ENCODE measurements at places on chromosomes 4 and X.
A peak's percentile ranks its signal among the peaks of the same experiment; 100 is the strongest.

DNA sequence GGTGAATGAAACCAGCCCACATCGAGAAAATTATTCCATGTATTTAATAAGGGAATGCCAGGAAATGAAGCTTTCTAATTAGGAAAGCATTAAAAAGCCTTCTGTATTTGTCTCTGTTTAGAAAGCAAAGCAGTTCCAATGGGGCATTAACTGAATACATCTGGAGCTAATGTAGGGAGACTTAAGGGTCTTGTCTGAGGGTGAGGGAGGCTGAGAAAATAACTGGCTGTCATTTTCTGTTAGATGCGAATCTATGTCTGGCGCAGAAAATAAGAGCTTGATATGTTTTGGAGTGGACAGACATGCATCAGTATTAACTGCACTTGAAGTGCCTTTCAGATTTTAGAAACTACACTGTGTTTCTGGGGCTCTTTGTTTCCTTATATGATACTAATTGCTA lies 111.3 kb downstream of the KLHL8 start:
- DNase-seq = no peak

GRCh38 chr4:3199653-3200422 lies 49.1 kb upstream of the MSANTD1 start:
- DNase-seq = no peak

- DNase-seq = no peak
Observed at GRCh38 chr4:83268491-83268890, 16.1 kb downstream of the COQ2 start.

GRCh38 chr4:5979981-5980380 lies 38.2 kb downstream of the C4orf50 start:
- DNase-seq = no peak

DNA sequence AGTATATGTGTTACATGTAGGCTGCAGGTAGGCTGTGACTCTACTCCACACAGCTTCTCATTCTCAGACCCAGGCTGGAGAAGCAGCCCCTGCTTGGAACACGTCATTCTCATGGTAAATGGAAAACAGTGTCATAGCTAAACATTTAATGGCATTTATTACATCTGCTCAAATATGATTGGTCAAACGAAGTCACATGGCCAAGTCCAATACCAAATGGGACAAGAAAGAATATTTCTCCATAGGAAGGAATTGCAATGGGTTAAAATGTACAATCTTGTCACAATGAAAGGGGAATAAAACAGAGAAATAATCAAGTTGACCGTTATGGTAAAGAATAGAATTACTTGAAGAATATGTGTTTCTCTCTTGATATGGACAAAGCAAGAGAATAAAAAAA lies 198.6 kb downstream of the ANAPC10 start:
- no peak for DNase-seq

GRCh38 chr4:2383760-2384159 lies 34.7 kb downstream of the ZFYVE28 start:
- no peak for DNase-seq

DNA sequence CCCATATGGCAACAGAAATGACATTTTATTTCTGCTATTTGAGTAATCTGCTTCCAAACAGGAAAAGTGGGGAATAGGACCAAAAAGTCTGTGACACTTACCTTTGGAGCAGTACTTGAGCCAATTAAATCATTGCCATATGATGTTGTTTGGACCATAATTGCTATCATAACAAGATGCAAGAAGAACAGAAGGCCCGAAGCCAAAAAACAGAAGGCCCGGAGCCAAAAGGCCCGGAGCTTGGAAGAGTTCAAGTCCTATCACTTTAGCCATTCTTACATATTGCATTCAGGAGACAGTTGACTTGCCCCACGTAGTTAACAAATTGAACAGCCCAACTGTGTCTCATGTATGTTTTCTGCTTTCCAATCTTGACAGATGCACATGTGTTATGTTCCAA lies 285.6 kb downstream of the ARHGAP24 start:
- no peak for DNase-seq

- no peak for DNase-seq
Observed at GRCh38 chrX:102067966-102068723, 57.3 kb upstream of the TCEAL2 start.

DNA sequence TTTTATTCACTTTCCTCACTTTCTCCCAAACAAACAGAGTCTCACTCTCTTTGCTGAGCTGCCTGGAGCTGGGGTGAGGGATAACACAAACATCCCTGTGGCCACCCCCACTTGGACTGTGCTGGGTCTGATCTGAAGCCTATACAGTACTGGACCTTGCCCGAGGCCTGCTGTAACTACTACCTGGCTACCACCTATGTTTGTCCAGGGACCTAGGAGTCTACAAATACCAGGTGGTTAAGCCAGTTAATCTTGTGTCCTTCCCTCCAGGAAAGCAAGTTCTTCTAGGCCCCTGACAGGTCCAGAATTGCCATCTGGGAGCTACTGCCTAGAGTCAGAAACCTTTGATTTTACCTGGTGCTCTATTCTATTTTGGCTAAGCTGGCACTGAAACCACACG lies 87.3 kb downstream of the RTL3 start:
- no peak for DNase-seq

- no peak for DNase-seq
Observed at GRCh38 chr4:89142691-89143669, 31.6 kb downstream of the TIGD2 start.

- DNase-seq = no peak
Observed at GRCh38 chr4:119763386-119763785, 134.8 kb upstream of the PDE5A start.

GRCh38 chr4:75995727-75996126 lies 5.0 kb upstream of the SDAD1 start:
- no peak for DNase-seq

DNA sequence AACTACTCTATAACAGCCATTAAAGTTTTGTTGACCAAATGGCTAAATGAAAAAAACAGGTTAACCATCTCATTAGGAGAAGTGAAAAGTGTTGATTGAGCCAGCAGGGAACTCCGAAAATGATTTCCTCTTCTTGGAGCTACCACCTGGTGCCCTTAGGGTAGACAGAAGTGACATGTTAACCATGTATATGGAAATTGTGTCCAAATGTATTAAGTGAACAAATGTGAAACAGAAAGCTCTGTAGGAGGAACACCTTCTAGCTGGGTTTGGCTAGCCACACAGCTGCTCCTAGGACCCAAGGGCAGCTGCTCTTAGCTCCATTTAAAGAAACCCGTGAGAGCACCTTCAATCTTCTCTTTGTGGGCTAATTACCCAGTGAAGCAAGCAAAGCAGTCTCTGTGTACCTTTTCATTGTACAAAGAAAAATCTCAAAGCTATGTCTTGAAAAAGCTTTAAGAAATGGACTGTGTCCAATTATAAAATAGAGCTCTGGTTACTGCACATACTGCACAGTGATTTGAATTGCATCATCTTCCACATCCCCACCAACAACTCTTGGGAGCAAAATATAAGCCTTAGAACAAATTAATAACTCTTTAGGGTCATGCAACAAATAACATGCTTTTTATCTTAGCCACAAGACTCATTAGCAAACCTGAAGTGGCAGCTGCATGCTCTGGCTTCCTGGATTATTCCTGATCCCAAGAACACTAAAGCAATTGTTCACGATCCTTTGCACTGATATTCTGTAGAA lies 59.2 kb upstream of the PARM1 start:
- DNase-seq = no peak

DNA sequence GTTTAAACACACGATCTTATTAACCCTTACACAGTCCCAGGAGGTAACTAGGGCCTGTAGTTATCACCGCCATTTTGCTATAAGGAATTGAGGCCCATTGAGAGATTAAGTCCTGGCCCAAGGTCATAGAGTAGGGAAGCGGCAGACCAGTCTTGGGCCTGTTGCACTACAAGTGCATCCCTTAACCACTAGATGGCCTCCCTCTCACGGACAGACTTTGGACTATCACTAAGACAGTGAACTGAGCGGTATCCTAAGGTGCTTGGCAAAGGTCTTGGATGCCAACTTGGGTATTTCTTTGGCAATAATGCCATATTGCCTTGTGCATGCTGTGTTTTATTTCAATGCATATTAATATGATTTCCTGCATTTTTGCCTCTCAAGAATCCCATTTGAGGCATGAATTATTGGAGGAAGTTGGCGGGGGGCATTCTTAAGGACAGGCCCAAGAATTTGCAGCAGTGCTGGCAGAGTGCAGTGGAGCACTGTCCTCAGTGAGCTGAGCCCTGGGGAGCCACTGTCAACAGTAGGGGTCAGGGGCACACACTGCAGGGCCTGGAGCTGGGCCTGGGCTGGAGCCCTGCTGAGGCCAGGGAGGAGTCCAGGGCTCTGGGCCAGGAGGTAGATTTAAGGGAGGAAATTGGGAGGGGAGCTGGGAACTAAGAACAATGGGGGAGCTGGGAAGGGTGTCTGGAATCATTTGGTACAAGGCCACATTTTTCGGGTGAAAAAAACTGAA lies 147.4 kb downstream of the SMIM20 start:
- no peak for DNase-seq

- DNase-seq = no peak
Observed at GRCh38 chr4:184860018-184860779, 34.4 kb upstream of the ACSL1 start.

DNA sequence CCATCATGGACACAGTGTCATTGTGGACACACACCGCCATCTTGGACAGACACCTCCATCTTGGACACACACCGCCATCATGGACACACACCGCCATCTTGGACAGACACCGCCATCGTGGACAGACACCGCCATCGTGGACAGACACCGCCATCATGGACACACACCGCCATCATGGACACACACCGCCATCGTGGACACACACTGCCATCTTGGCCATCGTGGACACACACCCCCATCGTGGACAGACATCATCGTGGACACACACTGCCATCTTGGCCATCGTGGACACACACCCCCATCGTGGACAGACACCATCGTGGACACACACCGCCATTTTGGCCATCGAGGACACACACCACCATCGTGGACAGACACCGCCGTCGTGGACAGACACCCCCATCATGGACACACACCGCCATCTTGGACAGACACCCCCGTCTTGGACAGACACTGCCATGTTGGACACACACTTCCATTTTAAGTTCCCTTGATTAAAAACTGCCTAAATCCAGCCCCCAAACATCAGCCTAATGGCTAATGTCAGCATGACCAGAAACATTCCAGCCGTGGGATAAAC lies 9.1 kb downstream of the ASMTL start:
- peak; percentile 27 for DNase-seq

DNA sequence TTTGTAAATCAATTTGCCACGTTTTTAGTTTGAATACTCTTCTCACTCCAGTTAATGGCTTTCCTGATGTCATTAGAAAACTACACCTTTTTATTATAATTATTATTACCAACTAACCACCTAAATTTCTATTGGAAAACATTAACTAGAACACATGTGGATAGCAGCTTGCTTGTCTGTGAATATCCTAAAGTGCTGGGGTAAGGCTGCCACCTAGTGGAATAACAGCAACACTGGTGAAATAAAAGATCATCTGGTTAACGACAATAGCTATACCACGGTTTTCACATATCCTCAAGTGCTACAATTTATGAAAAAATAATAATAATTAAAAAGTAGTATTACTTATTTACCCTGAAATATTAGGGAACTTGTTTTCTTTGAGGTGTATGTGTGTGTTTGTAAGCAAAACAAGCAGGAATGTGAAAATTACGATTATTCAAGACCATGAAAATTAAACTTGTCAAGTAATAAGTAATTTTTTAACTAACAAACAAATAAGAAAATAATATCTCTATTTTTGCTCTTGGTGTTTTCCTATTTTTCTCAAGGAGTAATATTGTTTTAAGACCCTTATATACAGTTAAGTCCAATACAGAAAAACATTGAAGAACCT lies 130.1 kb upstream of the TECRL start:
- DNase-seq = peak; percentile 67

DNA sequence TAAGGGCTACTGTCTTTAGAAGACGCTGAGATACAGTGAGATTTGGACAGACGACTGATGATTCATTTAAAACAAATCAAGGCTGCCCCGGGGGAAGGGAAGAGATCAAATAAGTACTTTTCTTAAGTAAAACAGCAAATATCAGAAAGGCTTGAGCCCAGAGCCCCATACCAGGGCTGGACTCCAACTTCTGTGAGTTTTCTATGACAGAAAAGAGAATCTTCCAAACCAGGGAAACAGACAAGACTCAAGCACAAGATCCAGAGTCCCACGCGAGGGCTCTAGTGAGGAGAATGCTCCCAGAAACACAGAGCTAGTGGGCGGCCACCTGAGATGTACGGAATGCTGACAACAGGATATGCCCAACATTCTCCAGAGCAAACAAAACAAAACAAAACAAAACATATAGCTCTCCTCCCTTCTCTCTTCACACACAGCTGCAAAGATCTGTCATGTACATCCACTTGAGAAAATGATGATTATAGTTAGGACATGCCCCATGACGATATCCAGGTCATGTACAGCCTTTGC lies 13.1 kb downstream of the ACSL1 start:
- no peak for DNase-seq

DNA sequence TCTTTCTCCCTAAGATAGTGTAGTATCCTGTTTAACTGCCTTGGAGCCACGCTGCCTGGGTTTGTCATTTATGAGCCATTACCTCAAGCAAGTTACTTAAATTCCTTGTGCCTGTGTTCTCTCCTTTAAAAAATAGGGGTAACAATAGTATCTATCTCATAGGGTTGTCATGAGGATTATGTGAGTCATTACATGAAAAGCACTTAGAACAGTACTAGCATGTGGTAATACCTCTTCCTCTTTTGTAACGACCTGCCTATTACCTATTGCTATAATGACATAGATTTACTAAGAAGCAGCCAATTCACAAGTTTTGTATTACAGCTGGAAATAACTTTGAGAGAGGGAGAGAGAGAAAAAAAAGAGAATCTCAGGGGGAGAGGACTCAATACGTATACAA lies 834.7 kb downstream of the RAPGEF2 start:
- no peak for DNase-seq

DNA sequence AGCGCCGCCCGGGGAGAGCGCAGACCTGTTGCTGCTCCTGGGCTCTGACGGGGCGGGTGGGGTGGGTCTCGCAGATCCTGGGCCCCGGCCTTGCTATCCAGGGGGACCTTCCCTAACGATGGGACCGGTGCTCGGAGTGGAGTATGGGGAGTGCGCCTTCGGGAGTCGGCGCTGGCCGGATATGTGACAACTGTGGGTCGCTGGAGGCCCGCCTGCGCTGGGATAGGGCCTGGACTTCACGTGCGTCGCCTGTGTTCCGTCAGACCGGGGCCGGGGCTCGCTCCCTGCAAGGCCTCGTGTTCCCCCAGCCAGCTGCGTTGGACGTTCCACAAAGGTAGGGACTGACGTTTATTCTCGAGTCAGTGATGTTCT lies 1.3 kb downstream of the TBL1X start:
- peak; percentile 59 for DNase-seq

GRCh38 chr4:87019898-87020297 lies 85.1 kb downstream of the AFF1 start:
- no peak for DNase-seq

DNA sequence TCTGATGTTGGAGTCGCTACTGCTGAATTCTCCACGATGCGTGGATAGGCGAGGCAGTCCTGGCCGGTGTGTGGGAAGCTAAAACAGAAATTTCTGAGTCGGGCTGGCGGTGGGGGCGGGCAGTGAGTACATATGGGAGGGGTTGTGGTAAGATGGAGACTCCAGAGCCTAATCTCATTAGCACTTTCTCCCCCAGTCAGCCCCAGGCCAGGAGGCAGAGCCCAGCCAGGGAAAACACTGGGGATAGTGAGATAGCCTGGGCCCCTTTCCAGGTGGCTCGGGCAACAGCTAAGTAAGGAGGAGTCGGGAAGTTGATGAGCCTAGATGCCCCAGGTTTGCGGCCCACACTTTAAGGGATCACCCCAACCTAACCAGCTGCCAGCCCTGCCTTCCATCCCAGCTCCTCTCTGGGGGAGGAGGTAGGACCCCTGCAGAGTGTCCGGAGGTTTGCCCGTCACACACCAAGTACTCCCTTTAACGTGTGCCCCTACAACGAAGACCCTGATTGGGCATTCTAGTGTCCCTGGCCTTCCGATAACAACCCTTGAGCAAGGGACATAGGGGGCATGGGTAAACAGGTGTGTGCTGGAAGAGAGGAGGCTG lies 2.4 kb upstream of the LOC101059915 start:
- DNase-seq = no peak
